ENCODE measurements at places on chromosomes 2 and 18.

GRCh38 chr2:119385466-119385865 is 18.7 kb downstream of the DBI start:
- DNase-seq = no peak

- DNase-seq = no peak
Observed at GRCh38 chr2:16622399-16622968, 43.1 kb downstream of the CYRIA start.

DNA sequence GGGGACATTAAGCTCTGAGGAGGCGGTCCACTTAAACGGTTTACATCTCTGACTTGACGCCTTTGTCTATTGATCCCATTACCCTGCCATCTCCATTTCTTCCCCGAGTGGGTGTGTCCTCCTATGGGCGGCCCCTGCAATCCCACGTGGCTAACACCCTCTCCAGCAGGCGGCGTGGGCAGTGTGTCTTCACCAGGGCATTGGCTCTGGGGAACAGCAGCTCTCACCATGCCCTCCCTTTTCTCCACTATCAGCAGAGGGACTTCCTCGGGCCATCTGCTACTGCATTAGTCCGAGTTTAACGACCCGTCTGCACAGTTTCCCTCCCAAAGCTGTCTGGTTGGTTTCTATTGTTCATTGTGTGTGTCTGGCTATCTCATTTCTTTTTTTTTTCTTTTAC is 511.9 kb upstream of the NRP2 start:
- DNase-seq = no peak

DNA sequence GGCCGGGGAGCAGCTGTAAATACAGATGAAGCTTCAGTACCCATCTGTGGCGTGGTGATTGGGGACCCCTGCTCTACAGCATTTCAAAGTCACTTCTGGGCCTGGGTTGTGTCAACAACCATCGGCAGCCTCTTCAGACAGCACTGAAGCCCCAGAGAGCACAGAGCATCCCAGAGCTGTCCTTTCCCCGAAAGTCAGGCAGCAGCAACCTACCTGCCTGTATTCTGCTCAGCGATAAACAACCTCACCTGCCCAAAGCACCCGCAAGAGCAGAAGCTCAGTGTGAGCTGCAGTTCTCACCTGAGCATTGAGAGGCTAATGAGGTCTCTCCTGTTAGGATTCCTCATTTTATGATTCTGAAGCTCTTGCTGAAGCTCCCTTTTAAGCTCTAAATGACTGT is 19.3 kb downstream of the TRABD2A start:
- DNase-seq = no peak

DNA sequence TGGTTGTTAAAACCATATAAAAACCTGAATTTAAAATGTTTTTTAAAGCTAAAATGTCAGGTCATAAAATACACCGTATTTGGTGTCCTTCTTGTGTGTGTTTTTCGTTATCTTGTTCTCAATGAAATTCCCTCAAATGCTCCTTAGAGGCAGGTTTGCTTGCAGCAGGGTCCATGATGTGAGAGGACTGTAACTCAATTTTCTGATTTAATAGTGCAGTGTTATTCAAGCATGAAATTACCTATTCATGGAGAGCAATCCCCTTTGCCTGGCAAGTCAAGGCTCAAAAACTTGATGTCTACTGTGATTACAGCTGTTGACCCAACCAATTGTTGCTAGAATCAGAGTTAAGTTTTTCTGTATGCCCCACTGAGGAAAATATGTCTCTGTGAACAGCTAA is 318.2 kb downstream of the GALNT13 start:
- DNase-seq = no peak

GRCh38 chr2:219633276-219634065 is 6.0 kb downstream of the SLC4A3 start:
- no peak for DNase-seq

DNA sequence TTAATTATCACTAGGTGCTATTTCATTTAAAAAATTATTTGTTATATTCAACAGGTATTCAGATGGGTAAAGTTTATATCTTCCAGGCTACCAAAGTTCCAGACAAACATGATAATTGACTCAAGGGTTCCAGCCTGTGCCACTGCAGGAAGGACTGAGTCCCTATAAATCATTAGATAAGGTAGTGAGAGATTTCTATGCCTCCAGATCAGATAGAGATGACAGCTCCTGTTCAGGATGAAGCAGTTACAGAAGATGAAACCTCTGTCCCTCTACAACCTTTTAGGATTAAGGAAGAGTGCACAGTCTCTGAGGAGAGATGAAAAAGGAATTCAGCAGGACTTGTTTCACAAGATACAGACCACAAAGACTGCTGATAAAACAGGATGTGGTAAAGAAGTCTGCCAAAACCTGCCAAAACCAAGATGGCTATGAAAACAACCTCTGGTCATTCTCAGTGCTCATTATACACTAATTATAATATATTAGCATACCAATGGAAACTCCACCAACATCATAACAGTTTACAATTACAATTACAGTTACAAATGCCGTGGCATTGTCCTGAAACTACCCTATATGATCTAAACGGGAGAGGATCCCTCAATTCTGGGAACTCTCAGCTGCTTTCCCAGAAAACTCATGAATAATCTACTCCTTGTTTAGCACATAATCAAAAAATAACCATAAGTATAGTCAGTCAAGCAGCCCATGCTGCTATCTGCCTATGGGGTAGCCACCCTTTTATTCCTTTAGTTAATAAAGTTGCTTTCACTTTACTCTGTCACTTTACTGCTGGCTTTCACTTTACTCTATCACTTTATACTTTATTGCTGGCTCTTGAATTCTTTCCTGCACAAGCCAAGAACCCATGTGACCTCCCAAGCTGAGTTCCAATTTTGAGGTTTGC is 288.5 kb downstream of the PDE11A start:
- no peak for DNase-seq
